Stimulated activated CD4-positive, alpha-beta T cell treated with anti-CD3 and anti-CD28 coated beads, Interleukin-4, amount 100 ng/mL, for 24 hours (primary cell): ENCODE measurements at places on chromosomes 11 and 22.

DNA sequence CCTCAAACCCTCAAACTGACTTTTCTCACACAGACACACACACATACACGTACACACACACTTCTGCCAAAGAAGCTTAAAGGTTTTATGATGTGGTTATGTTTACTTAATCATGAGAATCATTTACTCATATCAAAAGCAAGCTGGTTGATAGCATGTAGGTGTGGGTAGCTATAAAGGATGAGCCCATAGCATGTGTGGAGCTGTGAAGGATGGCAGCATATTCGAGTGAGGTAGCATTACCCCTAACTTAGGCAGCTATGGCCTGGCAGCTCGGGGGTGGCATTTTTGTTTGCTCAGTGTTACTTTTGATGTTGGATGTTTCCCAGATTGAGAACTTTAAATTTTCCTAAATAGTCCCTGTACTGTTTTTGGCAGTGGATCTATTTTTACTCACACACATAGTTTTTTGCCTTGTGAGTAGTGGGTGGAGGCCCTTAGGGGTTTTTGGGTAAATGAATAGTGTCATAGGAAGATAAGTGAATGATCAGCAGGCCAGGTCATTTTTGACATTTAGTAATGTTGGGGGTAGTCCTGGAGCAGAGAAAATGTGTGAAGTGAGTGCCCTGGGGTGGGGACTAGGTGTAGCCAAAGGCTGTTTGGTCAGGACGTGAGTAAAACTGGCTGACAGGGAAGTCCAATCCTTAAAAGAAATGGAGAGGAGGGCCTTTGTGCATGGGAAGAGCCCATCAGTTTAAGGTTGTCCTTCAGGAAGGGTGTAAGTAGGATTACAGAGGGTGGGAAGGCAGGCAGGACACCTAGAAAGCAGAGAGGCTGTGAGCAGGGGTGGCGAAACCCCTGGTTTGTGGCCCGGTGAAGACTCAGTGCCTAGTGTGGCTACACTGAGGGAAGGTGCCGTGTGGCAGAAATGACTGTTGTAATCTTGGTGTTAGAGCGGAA lies 7.1 kb downstream of the YWHAH start:
- peak; percentile 29 for DNase-seq

DNA sequence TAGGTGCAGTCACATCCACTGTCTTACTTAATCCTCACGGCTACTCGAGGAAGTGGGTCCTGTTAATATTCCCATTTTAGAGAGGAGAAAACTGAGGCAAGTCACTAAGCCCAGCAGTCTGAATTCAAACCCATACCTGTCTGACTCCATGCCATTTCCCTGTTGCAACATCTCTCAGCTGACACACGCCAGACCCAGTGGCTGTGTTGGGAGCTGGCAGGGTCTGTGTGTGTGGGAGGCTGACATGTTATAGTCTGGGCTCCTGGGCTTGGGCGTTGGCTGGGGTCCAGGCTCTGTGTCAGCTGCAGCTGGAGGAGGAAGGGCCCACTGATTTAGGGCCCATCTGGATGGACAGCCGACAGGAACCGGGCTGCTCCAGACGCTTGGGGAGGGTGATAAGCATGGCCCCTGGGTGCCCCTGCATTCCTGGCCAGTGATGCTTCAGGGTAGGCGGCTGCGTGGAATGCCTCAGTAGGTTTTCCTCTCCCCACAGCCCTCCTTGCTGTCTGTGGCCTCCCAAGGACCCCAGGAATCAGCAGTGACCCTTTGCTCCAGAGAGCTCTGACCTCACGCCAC lies 562.5 kb downstream of the MN1 start:
- DNase-seq, result no peak

DNA sequence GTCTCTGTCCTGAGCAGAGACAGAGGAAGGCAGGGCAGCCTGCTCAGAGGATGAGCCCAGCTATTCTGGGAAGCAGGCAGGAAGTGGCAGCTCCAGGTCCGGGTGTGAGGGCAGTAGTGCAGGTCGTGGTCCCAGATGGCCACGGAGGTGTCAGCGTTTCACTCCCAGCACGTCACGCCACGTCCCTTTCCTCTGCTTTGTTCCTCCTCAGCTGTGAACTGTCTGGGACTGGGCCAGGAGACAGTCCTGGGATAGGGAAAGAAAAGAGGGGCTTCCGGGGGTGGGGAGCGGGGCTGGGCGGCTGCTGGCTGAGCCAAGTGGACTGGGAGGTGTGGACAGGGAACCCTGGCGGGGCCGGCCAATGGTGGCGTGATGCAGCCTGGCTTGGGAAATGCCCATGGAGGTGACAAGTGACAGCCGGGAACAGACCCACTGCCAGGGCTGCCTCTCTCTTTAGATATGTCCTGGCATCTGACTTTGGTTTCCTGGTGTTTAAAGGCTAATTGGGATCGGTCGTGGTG lies 64.7 kb downstream of the KCNQ1 start:
- DNase-seq, result no peak

- DNase-seq, result no peak
Measured at GRCh38 chr22:48679656-48680555, 1147.8 kb downstream of the BRD1 start.

- DNase-seq, result no peak
Measured at GRCh38 chr11:27456795-27457329, 15.7 kb downstream of the LGR4 start.

GRCh38 chr11:105448703-105449079 lies 161.2 kb upstream of the GRIA4 start:
- DNase-seq, result no peak

GRCh38 chr11:95485115-95485900 lies 254.3 kb upstream of the SESN3 start:
- DNase-seq, result no peak

DNA sequence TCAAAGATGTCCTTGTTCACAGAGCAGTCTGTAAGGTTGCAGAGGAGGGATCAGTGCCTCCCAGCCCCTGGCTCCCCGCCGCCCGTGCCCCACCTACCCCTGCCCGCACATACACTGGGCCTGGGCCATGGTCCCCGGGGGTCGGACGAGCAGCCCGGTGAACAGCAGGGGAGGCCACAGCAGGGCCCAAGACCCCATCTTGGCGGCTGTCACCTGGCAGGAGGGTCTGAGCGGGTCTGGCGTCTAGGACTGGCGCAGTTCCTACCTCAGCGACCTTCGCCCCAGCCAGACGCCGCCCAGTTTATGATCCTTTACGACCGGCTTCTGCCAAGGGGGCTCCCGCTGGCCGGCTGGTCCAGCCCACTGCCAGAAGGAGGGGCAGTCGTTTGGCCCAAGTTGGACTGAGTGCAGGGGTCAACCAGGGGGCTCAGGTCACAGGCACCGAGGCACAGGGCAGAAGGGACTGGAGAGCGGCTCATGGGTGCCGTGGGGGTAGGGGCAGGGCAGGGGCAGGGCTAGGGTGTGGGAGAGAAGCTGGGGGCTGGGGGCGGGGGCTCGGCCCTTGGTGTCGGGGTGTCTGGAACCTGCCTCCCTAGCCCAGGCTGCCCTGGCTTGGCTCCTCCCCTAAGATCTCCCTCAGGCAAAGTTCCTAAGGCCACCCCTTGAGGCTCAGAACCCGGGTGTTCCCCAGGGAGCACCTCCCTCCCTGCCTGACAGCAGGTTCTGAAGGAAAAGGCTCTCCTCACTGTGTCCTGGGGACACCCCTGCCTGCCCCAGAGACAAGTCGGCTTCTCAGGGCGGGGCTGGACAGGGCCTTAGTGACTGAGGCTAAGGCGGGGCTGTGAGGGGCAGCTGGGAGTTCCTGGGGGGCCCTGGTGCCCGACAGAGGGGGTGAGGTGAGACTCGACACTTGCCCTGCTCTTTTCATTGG lies at the start of gene CDHR5:
Gene CDHR5, minus strand, starts transcription at position 251 of the 931 bp plus-strand sequence. Its CDS starts 53 bp downstream, at position 198.
- DNase-seq, result no peak

GRCh38 chr11:130464291-130464812 lies 15.9 kb downstream of the ADAMTS15 start:
- no peak for DNase-seq

GRCh38 chr11:87405843-87406242 lies 368.1 kb downstream of the TMEM135 start:
- DNase-seq, result no peak

- no peak for DNase-seq
Measured at GRCh38 chr11:103808252-103808651, 228.2 kb upstream of the DDI1 start.

DNA sequence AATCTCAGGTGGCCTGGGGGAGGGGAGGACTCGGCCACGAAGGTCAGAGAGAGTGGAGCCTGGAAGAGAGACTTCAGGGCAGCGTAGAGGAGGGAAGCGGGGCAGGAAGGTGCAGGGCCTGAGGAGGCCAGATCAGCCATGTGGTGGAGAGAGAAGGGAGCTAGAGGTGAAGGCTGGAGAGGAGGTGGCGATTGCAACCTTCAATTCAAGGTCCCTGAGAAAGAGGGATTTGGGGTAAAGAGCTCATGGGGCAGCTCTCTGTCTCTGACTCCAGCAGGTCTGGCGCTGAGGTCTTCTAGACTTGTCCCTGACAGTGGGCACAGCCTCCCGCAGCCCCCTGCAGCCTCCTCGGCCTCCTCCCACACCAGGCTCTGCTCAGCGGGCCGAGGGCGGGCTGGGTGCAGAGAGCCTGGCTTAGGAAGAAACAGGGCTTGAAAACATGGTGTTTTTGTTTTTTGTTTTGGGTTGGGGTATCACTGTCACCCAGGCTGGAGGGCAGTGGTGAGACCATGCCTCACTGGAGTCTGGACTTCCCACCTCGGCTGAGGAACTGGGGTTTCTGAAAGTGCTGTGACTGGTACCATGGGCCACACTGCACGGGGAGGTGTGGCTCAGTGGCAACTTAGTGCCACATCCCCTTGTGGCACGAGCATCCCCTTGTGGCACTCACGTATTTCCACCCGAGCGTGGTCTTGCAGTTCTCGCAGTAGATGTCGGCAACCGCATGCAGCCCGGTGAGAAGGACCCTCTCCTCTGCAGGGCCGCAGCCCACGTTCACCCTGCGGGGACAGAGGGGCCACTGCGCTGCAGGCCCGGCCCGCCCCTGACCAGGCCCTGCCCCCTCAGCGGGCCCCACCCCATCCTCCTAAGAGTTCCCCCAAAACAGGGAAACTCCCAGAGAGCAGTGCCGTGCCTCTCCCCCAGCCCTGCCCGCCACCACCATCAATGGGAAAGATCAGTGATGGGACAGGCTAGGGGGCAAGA lies 32.6 kb downstream of the YPEL1 start:
- no peak for DNase-seq

DNA sequence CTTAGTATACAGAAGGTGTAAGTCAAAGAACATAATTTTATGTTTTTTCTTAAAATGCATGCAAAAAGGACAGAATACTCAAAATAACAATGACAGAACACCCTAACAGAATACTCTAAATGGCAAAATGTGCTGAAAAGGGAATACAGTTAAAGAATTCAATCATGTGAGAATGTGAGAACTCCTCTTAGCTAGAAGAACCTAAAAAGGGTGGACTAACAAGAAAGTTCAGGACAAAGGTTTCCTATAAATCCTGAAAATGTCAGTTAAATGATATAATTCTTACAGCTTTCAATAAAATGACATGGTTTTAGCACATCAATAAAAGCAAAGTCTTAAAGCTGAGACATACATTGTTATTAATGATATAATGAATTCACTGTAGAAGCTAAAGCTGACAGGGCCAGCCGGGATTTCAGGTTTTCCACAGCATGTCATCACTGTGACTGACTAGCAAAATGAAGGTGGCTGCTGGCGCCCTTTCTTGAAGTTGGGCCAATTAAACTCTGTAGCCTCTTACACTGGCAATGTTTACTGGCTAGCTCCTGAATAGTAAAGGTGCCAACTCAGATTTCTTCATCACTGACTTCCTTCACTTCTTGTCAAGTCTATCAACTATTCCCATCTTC lies 244.4 kb downstream of the TTC28 start:
- DNase-seq, result no peak

- no peak for DNase-seq
Measured at GRCh38 chr11:126465573-126466188, 110.2 kb downstream of the ST3GAL4 start.

GRCh38 chr22:43110444-43110926 lies at the start of gene BIK:
TSS of gene BIK (plus strand) at chr22:43110750. CDS start at chr22:43124023, 13,273 bp downstream.
- DNase-seq, result peak; percentile 37

GRCh38 chr22:47136671-47137070 lies 374.2 kb downstream of the TBC1D22A start:
- no peak for DNase-seq

- DNase-seq, result no peak
Measured at GRCh38 chr11:65867284-65868071, 5.1 kb downstream of the EFEMP2 start.

DNA sequence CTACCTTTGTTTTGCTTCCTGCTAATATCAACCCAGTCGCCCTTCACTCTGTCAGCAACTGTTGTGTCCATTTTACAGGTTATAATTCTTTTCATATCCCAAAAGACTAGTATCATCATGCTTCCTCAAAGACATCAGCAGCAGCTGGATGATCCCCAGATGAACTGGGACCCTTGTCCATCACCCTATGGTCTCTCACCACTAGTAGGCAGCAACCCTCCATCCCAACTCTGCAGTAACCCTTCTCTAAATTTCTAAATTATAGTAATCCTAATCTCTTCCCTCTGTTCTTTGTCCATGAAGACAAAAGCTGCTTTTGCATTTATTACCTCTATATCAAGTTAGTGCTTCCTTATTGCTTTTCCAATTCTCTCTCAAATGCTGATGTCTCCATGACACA lies 1025.8 kb downstream of the FAM181B start:
- no peak for DNase-seq

DNA sequence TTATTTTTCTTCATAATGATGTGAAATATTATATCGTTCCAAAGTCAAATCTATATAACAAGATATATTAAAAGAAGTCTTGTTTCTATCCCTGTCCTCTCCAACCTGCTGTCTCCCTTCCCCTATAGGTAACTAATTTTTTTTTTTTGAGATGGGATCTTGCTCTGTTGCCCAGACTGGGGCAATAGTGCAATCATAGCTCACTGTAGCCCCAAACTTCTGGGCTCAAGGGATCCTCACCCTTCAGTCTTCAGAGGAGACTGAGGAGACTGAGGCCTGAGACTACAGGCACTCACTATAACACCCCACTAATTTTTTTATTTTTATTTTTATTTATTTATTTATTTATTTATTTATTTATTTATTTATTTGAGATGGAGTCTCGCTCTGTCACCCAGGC lies 10.3 kb upstream of the RELA start:
- DNase-seq, result no peak

- peak; percentile 74 for DNase-seq
Measured at GRCh38 chr11:67071420-67072284, 15.0 kb downstream of the RHOD start.

DNA sequence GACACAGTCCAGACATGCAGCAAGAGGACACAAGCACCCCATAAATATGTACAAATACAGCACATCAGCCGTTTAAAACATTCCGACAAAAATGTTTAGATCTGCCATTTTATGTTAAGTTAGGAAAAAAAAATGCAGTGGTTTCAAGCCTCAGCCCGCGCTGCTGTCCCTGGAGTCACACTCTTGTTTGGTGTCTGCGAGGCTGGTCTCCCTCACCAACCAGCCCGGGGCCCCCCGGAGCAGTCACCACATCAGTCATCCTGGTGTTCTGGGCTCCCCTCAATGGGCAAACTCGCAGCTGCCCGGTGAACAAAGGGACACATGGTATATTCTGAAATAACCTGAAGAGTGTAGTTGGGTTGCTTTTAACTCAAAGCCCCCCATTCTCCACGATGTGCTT lies 1022.2 kb downstream of the BRD1 start:
- no peak for DNase-seq

GRCh38 chr11:103936059-103936458 lies 100.4 kb upstream of the DDI1 start:
- no peak for DNase-seq

GRCh38 chr11:68469642-68470041 lies 9.1 kb downstream of the PPP6R3 start:
- DNase-seq, result no peak

- peak; percentile 96 for DNase-seq
Measured at GRCh38 chr11:65498977-65499712, at the start of gene MALAT1. TSS of gene MALAT1 (plus strand) at chr11:65499045.

GRCh38 chr22:44764974-44765373 lies 12.6 kb downstream of the ARHGAP8 start:
- DNase-seq, result no peak

- DNase-seq, result no peak
Measured at GRCh38 chr11:12172493-12173013, 62.2 kb downstream of the MICAL2 start.
